ENCODE measurements at places on chromosomes 2 and 18. TPM values are rescaled to one million over a fixed set of nuclear protein-coding genes. Genes with fewer than 3 reads are reported as not detected.

The NTSR2 gene
- total RNA-seq = not detected

GRCh38 chr2:239164335-239164871 lies 236.4 kb downstream of the HDAC4 start:
- peak; percentile 12 for DNase-seq

- DNase-seq = no peak
Observed at GRCh38 chr2:191622374-191623320, 55.3 kb upstream of the NABP1 start.

DNA sequence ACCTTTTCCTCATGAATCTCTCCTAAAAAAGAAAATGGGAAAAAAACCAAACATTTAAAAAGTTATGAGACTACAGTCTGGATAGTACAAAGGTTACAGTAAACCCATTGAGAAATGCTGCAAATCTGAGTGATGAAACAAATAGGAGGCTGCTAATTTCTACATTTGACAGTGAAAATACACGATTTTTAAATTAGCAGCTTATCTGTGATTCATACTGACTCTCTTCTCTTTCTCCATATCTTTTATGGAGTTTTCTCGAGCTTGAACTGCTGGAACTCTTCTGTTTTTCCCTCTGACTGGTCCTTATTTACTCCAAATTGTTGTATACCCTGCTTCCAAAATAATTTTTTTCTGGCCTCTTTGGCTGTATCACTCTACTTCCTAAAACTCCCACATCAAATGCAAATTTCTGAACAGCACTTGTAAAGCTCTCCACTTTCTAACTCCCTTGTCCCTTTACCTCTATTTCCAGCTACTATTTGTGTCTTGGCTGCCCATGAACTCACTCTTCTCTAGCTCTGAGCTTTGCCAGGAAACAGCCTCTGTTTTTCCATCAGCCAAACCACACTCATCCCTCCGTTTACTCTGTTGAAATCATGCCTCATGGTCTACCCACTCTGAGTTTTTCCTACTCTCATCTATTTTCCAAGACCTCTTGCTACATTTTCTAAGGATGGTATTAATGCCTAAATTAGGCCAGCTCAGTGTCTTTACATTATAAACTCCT lies 73.7 kb downstream of the RBMS1 start:
- DNase-seq = no peak

DNA sequence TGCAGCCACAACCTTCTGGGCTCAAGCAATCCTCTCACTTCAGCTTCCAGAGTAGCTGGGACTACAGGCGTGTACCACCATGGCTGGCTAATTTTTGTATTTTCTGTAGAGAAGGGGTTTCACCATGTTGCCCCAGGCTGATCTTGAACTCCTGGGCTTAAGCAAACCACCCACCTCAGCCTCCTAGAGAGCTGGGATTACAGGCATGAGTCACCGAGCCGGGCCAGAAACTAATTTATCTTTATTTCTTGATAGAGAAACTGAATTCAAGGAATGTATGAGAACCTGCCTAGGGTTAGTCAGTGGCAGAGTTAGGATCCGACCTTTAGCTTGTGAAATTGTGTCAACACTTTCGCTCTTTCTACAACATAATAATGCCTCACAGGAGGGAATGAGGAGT lies 19.3 kb upstream of the ITGAV start:
- no peak for DNase-seq

GRCh38 chr2:53942280-53942679 lies 28.5 kb downstream of the PSME4 start:
- DNase-seq = no peak

GRCh38 chr2:214810671-214811070 lies 1.2 kb upstream of the BARD1 start:
- peak; percentile 24 for DNase-seq

The REG1B gene
- total RNA-seq = not detected

DNA sequence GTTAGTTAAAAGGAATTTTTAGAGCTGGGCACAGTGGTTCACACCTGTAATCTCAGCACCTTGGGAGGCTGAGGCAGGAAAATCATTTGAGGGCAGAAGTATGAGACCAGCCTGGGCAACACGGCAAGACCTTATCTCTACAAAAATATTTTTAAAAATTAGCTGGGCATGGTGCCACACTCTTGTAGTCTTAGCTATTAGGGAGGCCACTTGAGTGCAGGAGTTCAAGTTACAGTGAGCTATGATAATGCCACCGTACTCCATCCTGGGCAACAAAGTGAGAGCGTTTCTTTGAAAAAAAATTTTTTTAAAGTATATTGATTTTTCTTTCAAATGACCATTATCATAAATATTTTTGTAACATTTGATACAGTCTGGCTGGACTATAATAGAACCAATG lies 93.6 kb upstream of the FAM117B start:
- no peak for DNase-seq

DNA sequence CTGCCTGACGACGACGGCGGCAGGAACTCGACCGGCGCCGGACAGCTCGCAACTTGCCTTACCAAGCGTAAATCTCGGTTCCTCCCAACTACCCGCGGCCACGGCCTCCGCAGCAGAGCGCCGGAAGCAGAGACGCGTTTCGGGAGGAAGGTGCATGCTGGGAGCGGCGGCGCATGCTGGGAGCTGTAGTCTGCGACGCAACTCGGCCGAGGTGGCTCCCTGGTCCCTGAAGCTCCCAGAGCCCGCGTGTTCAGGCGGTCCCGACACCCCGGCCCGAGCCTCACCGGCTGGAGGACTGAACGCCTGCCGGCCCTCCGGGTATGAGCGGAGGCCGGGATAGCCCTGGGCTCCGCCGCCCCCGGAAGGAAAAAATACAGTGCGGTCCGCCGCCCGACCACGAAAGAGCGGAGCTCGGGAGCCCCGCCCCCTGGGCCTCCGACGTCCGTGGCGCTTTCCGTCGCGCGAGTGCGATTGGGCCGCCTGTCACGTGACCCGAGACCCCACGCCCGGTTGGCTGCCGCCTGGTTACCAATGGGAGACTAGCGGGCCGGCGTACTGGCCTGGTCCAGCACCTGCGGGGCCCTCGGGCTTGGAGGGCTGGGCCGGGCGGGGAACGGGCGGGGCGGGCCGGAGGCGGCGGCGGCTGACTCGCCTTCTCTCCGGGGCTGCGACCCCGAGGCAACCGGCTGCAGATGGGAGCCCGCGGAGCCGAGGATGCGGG lies at the start of gene CAPN10:
CAPN10 (plus strand) TSS at position 537 of the 721 bp plus-strand sequence; CDS start at position 715, 178 bp downstream.
- peak; percentile 99 for DNase-seq

- DNase-seq = no peak
Observed at GRCh38 chr18:10310626-10311025, 143.8 kb upstream of the APCDD1 start.

DNA sequence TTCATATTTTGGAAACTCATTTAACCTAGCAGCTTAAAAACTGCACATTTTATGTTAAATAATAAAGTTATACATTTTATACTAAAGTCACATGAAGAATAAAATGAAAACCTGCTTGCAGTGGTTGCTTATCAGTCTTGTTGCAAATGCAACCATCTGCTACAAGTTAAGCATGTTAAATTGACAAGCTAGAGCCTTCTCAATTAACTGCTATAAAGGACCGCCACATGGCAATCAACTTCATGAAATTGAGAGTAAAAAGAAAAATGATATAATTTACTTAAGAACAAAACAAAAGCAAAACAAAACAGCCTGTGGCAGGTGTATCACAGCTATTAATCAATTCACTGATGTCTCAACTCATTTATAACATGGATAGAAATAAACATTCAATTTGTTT lies 78.7 kb downstream of the RTTN start:
- DNase-seq = no peak

DNA sequence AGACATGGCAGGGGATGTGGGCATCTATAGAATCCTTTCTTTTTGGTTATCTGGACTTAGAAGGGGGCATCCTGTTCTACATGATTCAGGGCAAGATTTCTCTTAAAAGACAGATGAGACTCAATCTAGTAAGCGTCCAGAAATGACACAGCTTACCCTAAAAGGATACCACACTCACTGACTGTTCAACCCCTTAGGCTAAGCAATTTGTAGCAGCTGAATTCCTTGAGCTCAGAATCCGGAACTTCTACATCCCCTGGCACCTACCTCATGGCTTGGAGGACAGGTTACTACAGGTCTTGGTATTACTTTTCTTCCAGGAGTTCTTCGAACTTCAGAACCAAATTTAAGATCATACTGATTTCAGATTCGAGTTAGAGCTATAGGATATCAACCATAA lies 138.4 kb downstream of the LAMA3 start:
- no peak for DNase-seq

GRCh38 chr2:200767111-200767885 lies 44.4 kb upstream of the BZW1 start:
- no peak for DNase-seq

The LGALSL gene
- 18.0 TPM for total RNA-seq

- DNase-seq = peak; percentile 66
Observed at GRCh38 chr18:46418663-46419260, 238.3 kb downstream of the LOXHD1 start.

GRCh38 chr2:47076586-47077441 lies 78.3 kb downstream of the STPG4 start:
- DNase-seq = no peak

The CHAC2 gene
- total RNA-seq = 3.2 TPM

GRCh38 chr2:196442211-196442610 lies 197.3 kb upstream of the CCDC150 start:
- DNase-seq = no peak

GRCh38 chr2:133146893-133147292 lies 421.4 kb downstream of the NCKAP5 start:
- DNase-seq = no peak

The IL1RN gene
- 1.5 TPM for total RNA-seq

The PKP4 gene
- 64.8 TPM for total RNA-seq

The ANKRD30BL gene
- total RNA-seq = not detected

DNA sequence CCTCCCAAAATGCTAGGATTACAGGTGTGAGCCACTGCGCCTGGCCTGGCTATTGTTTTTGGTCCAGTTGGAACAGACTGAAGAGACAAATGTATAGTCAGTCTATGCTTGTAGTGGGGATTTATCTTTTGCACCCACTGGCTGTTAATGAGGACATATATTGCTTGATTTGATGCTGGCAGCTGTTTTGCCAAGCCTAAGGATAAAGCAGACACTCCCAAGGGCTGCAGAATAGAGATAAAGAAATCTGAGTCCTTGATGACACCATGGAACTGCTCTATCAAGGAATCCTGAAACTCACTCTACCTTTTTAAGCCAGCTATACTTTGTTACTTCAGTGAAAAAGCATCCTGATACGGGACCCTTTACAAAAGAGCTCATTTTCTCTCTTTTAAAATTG lies 43.1 kb upstream of the ENOSF1 start:
- DNase-seq = no peak

- no peak for DNase-seq
Observed at GRCh38 chr2:10252224-10252623, 50.5 kb upstream of the HPCAL1 start.

The DSC2 gene
- total RNA-seq = 18.0 TPM

DNA sequence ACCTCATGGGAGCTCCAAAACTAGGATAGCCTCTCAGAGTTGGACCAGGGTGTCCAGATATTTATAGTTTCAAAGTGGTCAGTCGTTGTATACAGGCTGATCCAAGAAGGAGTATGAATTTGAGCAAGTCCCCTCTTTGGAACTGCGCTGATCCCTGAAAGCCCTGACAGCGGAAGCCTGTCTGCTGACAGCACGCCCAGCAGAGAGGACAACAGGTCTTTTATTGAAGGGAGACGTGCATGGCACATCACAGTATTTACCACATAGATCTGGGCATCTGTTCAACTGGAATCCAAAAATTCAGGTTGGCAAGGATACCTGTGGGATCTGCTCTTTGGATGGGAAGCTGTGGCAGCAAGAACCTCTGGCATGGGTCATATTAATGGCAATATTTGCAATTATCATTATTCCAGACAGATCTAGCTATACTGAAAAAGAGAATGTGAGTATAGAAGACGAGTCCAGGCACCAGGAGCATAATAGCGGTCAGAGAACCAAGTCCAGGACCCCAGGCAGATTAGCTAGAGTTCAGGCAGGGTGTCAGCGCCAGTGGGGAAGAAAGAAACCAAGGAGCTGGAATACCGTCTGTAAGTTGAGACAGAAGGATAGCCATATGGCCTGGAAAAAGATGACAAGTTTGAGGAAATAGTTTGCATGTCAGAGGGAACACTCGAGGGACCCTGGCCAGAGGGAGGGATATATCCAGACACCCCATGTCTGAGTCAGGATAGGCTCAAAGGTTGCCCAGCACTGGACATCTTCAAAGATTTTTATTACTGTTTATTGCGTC lies 260.4 kb upstream of the FANCL start:
- DNase-seq = no peak

The NEURL3 gene
- total RNA-seq = 0.31 TPM

The NMUR1 gene
- 0.74 TPM for total RNA-seq

The GKN1 gene
- not detected for total RNA-seq

- DNase-seq = peak; percentile 52
Observed at GRCh38 chr2:64405581-64406406, 48.2 kb upstream of the LGALSL start.

DNA sequence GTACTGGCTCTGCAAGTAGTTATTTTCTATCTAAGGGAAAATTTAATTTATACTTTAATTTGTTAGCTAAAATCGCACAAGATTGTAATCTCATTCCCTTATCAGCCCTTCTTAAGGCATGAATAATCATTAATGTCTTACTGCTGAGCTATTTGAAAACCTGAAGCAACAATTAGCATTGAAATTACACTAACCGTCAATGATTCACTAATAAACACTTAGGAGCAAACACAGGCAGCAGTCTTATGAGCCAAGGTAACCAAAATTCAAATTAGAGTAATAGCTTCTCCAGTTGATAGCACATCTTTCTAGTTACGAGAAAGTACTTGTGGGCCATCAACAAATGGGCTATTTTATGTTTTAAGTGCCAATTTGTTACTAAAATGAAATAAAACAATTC lies 1289.7 kb downstream of the LRP1B start:
- DNase-seq = no peak

DNA sequence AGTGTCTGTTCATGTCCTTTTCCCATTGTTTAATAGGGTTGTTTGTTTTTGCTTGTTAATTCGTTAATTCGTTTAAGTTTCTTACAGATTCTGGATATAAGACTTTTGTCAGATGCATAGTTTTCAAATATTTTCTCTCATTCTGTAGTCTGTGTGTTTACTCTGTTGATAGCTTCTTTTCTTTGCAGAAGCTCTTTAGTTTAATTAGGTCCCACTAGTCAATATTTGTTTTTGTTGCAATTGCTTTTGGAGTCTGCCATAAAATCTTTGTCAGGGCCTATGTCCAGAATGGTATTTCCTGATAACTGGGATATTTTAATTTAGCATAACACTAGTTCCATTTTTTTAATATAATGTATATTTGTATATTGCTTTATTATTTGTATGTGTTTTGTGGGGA lies 1380.1 kb downstream of the SUCLG1 start:
- DNase-seq = no peak

DNA sequence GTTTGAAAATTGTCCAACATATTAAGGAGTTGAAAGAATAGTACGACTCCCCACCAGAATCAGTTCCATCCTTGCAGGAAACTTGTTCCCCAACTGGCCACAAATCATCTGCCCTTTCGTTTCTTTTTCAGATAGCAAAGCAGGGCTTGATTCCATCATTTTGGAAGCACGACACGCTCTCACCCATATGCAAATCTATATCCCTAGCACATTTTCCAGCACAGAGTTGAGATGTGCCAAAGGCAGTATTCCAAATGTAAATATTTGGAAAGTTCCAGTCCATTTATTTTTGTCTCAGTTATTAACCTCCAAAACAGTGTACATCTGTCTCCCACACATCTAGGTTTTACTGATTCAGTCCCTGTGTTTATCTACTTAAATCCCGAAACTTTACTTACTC lies 128.8 kb upstream of the BCL2L11 start:
- no peak for DNase-seq

GRCh38 chr2:151388011-151388410 lies 21.7 kb upstream of the RIF1 start:
- no peak for DNase-seq

GRCh38 chr18:29430416-29430815 lies 1253.5 kb upstream of the CDH2 start:
- no peak for DNase-seq

GRCh38 chr2:46964835-46965560 lies 49.4 kb upstream of the MCFD2 start:
- peak; percentile 44 for DNase-seq

Measured in left cardiac atrium (tissue), 4 donors.